Kidney glomerular epithelial cell (primary cell): ENCODE measurements at places on chromosomes 5 and 9.

GRCh38 chr5:133917785-133918184, 50.6 kb downstream of the C5orf15 start:
- DNase-seq: no peak

- DNase-seq: no peak
Observed at GRCh38 chr9:90801241-90801972, at the start of gene SYK. TSS of gene SYK (plus strand) at chr9:90801819. CDS start at chr9:90843899, 42,080 bp downstream.

DNA sequence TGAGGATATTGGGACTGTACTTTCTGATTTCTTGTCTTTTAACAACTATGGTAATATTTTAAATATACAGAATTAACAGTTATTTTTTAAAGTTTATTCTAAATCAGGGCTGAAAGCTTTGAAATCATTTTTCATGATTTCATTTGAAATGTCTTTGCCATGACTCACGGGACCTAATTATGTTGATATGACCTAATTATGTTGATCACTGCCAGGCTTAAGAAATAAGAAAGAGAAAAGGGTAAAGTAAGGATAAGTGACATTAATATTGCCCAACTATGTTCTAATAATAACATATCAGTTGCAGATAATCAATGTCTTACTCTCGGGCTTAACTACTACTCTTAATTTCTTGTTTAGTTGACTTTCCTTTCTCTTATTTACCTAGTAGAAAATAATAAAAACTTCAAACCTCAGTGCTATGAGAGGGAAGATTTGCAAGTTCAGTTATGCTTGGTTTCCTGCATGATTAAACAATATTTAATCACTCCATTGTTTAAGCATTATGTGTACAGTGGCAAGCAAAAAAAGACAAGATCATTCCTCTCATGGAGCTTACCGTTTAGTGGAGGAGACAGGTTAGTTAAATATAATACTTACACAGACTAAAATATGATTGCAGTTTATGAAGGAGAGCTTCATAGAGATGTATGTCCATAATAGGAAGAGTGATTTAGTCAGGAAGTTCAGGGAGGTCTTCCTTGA, 67.0 kb upstream of the EIF4EBP3 start:
- DNase-seq: peak; percentile 32

DNA sequence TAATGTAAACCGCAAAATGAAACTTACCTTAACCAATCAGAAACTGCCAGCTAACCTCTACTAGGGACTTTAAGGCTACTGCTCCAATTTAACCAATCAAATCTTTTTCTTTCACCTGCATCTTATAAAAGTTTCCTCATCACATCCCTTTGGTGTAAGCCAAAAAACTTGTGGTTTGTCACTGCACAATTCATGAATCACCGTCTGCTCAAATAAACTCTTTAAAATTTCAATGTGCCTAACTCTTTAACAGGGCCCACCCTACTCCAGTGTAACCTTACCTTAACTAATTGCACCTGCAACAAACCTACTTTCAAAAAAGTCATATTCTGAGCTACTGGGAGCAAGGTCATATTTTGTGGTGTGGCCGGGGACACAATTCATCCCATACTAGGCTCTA, 172.2 kb upstream of the GRAMD2B start:
- DNase-seq: no peak

- DNase-seq: peak; percentile 29
Observed at GRCh38 chr9:87381050-87381711, 116.5 kb upstream of the DAPK1 start.

- DNase-seq: no peak
Observed at GRCh38 chr5:7015586-7016256, 302.5 kb downstream of the TENT4A start.

GRCh38 chr5:116539222-116539621, 35.4 kb downstream of the SEMA6A start:
- no peak for DNase-seq

DNA sequence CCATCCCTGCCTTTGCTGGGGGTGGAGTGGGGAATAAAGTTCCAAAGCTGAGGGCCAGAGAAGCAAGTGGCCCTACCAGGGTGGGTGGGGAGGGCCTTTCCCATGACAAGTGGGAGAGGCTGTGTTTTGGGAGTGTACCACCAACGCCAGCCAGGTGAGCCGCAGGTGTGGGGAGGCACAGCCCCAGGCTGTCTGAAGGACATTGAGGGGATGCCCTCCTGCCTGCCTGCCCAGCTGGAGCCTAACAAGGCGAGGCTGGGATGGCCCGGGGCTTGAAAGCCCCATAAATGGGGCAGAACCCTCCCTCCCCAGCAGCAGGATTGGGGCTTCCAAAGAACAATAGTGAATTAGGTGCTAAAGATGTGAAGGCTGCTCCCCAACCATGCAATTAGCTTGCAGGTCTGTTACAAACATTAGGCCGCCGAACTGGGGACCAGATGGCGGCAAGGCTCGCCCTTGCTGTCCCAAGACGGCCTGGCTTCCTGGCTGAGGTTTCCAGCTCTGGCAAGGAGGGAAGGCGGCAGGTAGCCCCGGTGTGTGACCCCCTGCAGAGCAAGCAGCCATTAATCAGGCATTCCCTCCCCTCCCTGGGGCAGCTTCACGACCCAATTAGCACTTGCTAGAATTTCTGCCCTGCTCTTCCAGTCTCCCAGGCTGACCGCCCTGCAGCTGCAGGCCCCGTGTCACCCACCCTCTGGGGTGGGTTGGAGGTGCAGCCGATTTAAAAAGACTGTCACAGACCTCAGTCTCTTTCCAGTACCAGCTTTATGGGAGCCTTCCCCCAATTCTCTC, 42.9 kb downstream of the FGF18 start:
- DNase-seq: no peak

DNA sequence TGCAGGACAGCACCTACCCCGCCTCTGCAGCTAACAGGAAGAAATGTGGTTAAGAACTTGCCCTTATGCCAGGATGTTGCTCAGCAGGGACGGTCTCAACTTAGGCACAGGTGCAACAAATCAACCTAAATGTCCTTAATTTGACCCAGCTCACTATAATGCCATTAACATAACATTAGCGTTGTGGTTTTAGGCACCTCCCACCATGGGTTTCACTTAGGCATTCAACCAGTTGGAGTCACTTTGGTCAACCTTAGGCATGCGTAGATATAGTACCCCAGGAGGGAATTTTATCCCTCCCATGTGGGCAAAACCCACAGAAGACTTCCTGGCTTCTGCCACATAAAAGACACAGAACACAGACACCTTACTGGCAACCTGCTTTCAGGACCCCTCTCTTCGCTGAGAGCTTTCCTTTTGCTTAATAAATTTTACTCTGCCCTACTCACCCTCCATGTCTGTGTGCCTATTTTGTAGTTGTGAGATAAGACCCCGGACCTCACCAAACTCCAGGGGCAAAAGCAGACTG, 8.7 kb upstream of the ERAP1 start:
- DNase-seq: no peak

- no peak for DNase-seq
Observed at GRCh38 chr5:151178372-151178771, 20.8 kb upstream of the ANXA6 start.

DNA sequence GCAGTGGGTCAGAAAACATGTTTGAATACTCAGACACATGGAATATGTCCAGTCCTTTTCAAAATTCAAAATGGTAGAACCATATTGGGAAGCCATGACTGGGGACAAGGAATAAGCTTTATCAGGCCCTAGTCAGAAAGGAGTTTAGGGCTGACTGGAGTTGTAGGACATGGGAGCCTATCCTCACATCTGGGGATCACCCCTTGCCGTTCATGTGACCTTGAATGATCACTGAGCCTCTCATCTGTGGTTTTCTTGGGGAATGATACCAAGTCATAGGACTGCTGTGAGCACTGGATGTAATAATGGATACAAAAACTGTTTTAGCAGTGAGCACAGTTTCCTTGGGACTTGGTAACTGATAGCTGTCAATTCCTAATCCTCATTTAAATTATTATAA, 84.7 kb downstream of the IQGAP2 start:
- DNase-seq: no peak

DNA sequence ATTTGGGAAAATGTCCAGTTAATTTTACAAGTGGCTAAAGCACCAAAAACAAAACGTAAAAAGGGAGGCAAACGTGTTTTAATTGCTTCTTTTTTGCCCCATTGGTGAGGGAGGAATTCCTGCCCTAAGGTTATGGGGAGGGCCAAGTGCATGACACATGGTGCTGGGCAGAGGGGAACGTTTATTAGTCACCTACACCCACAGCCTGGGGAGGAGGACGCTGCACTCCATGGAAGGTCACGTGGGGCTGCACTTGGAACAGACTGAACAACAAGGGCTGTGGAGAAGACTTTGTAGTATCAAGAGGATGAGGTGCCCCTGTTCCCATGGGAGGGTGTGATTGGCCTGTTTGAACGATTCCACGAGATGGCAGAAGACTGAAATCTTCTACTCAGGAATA, 13.7 kb upstream of the ADAMTS16 start:
- DNase-seq: peak; percentile 62

- no peak for DNase-seq
Observed at GRCh38 chr5:128052780-128053179, 30.8 kb upstream of the SLC12A2 start.

- DNase-seq: peak; percentile 63
Observed at GRCh38 chr9:109520475-109521132, 22.5 kb upstream of the PTPN3 start.

DNA sequence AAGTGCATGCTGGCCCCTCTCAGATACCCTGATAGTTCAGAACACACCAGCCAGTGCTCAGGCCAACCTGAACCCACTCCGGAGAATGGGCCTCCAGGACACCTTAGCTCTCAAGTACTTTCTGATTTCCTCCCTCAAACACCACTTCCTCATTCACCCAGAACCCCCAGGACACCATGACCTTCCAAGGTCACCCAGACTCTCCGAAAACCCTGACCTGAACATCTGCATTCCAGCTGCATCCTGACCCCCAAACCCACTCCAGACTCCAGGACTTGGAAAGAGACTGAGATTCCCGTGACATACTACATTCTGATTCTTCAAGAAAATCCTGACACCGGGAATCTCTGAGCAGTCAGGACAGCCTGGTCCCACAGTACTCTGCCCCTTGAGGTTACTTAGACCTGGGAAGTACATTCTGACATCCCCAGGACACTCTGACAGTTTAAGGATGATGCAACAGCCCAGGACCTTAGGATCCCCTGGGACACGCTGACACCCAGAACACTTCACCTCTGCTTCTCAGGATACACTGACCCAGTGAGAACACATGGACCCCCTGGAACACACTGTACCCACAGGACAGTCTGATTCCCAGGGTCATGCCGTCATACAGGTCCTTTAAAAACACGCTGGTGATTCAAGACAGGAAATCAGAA, 747 bp upstream of the PROP1 start:
- no peak for DNase-seq

GRCh38 chr9:108468364-108468763, 387.4 kb downstream of the ACTL7B start:
- peak; percentile 28 for DNase-seq

DNA sequence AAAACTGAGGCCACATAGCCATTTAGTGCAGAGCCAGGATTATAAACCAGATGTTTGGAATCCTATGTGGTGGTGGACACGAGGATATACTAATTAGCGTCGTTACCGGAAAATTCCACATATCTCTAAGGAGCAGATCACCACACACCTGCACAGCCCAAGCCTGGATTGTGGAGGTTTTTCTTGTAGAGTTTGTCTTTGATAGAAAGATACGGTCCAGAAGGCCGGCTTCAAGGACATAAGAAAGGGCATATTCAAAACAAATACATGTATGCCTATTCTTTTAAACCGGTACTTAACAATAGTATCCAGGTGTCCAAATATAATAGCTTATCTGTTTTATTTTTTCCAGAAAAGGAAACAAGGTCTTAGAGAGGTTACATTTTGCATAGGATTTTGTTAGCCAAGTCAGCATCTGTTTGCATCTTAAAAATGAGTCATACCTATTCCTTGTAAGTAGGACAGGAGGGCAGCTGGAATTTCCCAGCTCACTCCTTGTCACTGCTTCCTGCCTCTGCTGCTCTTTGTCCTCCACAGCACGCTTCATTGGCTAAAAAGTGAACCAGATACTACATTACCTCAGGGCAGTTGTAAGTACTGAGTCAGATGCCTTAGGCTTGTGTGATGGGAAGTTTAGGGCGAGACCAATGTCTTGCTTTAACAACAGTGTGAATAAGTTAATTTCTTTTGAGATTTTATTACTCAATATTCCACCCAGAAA, 3.6 kb downstream of the TMC1 start:
- DNase-seq: peak; percentile 99

DNA sequence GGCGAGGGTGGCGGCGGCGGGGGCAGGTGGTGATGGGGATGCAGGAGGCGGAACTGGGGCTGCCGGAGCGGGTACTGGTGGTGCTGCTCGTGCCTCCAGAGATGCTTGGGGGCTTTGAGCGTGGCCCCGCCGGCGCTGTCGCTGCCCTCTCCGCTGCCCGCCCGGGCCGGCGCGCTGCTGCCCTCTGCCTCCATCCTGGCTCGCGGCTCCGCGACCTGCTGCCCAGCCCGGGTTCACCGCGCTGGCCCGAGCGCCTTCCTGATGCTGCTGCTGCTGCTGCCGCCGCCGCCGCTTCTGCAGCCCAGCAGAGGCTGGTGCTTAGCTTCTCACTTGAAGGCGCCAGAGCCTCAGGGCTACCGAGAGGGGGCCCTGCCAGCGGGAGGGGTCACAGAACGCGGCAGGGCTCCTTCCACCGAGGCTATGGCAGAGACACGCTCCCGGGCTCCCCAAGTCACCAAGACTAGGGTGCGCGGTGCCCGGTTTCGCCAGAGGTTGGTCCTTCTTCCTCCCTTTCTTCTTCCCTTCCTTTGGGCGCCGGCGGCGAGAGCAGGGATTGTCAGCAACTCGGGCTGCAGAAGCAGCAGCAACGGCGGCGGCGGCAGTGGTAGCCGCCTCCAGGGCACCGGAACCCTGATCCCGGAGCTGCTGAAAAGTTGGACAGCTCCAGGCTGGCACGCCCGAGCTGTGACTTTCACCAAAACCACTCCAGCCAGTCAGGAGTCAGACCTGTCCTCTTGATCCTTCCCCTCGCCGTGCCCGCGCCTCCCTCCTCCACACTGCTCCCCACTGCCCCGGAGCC, at the start of gene PDE4D:
TSS of gene PDE4D (minus strand) at position 298 of the 799 bp plus-strand sequence.
- peak; percentile 78 for DNase-seq

GRCh38 chr9:83060556-83060955, 2.4 kb downstream of the RASEF start:
- DNase-seq: no peak

GRCh38 chr9:121388140-121388905, 18.3 kb upstream of the STOM start:
- no peak for DNase-seq

DNA sequence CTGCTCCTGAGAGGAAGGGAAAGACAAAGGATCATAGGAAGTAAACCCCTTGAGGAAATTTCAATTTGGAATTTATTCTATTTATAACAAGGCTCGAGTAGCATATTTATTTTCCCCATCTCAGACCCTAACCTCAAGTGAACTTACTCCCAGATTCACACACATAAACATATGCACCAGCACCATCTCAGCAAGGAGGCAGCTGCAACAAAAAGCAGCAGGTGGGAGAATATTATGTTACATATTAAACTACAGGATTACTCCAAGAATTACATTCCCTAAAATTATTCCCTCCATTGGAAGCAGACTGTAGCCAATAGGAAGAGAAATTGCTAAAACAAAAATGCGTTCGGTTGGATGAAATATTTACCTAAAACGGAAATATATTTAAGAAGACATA, 108.4 kb upstream of the PRSS3 start:
- DNase-seq: no peak
